ENCODE measurements at places on chromosomes 3 and 15.

- DNase-seq: no peak
Observed at GRCh38 chr3:49157289-49157688, 8.8 kb downstream of the CCDC71 start.

- no peak for DNase-seq
Observed at GRCh38 chr3:72082776-72083462, 298.0 kb upstream of the PROK2 start.

DNA sequence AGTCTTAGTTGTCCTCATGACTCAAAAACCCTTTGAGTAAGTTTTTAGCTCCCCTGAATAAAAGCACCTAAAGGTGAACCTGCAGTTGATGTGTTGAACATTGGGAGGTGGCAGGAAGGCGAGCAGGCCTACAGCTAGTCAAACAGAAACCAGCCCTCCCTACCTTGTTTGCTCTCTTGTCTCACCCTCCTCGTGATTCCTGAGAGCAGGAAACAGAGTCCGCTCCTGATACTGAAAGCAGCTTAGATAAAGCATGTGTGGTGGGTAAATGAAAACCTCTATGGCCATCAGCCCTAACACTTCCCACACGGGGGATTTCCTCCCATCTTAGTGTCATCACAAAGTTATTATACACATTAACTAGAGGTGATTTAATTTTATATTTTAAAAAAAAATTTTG lies 21.8 kb upstream of the CLDN18 start:
- DNase-seq: no peak

DNA sequence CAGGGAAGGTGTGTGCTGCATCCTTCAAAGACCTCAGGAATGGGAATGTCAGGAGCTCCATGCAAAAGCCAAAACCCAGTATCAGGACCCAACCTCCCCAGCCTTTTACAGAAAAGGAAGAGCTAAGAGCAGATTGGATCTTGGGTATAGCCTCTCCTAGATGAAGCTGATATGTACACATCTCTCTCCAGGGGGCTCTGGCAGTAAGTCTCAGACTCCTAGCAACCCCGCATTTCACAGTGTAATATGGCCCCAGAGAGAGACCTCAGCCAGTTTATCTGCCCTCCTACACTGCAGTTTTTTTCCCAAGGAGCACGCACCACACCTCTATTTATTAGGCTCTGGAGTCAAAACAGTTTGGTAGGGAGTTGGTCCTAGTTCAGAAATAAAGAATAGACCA lies 88.2 kb downstream of the RBPMS2 start:
- DNase-seq: no peak

Measured in NCI-H2171 (cell line).